Effector memory CD8-positive, alpha-beta T cell (primary cell): ENCODE measurements at places on chromosomes 5 and 9.

DNA sequence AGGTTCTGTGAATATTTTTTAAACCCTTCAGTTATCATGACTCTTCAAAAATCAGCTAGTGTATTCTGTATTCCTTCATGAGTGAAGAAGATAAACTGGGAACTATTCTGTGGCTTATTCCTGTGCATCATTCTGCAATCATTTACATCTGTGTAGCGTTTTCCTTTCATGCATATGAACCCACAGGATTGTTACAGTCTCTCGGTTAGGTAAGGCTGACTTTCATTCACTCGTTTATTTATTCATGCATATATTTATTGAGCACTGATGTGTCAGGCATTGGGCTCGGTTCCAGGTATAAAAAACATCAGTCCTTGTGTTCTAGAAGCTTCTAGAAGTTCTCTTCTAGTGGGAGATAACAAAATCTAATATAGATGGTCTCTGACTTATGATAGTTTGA, 318.4 kb downstream of the MAN2A1 start:
- H3K27me3 ChIP-seq = peaks cover 4% of the 10 kb centered on the region
- no peak overlapping the region for H3K4me3 ChIP-seq
- H3K27ac ChIP-seq = no peak overlapping the region
- no peaks in the 10 kb centered on the region for H3K36me3 ChIP-seq
- H3K4me1 ChIP-seq = no peaks in the 10 kb centered on the region

GRCh38 chr9:70390933-70391341, 23.5 kb downstream of the KLF9 start:
- H3K27ac ChIP-seq = peak overlapping the region; percentile 44
- no peaks in the 10 kb centered on the region for H3K27me3 ChIP-seq
- peaks cover 53% of the 10 kb centered on the region for H3K4me1 ChIP-seq

DNA sequence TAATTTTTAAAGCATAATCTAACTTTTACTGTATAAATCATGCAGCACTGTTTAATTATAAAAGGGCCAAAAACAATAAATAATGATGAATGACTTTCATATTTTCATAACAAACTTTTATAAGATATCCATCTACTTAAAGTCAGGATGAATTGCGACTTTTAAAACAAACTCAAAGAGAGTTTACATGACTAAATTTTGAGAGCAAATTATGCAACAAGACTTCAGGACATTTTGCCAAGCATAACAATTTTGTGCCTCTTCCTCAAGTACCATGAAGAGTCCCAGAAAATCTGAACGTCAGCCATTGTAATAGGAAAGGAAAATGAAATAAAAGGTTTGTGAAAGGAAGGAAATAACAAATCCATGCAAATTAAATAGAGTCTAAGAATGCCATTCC, 24.4 kb downstream of the ERAP1 start:
- H3K4me1 ChIP-seq = peaks cover 3% of the 10 kb centered on the region
- no peaks in the 10 kb centered on the region for H3K27me3 ChIP-seq
- peak overlapping the region; percentile 81 for H3K27ac ChIP-seq
- H3K4me3 ChIP-seq = no peak overlapping the region

- peaks cover 56% of the 10 kb centered on the region for H3K4me1 ChIP-seq
- H3K36me3 ChIP-seq = peaks cover 26% of the 10 kb centered on the region
- peak overlapping the region; percentile 96 for H3K27ac ChIP-seq
- peak; percentile 56 for DNase-seq
- H3K4me3 ChIP-seq = peak overlapping the region; percentile 97
Measured at GRCh38 chr5:169637549-169638121, 560 bp downstream of the DOCK2 start.

DNA sequence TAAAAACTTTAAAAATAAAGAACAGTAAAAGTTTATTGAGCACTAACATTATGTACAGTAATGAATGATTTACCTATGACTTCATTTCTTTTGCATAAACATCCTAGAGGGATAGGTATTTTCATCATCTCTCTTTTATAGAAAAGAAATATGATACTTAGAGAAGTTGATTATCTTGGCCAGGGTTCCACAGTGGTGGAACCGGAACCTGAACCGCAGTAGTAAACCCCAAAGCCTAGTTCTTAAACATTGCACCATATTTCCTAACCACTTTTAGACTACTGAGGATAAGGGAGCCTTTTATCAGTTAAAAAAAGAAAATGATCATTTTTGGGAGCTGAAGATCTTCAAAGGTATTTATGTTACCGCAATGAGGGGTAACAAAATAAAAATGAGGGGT, 205.7 kb upstream of the SGCD start:
- H3K27me3 ChIP-seq = peaks cover 16% of the 10 kb centered on the region
- H3K36me3 ChIP-seq = no peaks in the 10 kb centered on the region
- H3K27ac ChIP-seq = no peak overlapping the region
- no peaks in the 10 kb centered on the region for H3K4me1 ChIP-seq

DNA sequence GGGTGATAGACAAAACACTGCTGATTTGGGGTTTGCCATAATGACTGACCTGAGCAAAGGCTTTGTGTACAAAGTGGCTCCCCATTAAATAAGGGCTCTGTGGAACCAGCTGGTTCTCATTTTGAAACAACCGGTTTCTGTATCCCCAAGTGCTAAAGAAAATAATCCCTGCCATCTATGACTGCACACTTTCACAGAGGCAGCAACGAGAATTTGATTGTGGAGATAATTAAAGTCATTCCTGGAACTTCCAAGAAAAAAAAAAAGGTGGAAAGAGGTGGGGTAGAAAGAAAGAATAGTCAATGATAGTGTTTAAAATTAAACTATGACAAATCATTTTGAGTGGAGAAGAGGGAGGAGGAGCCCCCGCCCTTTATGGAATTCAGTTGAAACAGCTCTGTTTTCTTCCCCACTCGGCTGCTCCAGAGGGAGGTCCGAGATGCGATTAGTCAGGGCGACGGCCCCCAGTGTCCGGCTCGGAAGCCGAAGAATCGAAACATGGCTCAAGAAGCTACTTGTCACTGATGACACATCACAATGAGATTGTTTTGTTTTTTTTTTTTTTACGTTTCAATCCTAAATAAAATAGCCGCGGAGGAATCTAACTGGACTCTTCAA, 38.4 kb downstream of the EBF1 start:
- H3K36me3 ChIP-seq = peaks cover 3% of the 10 kb centered on the region
- no peak for DNase-seq

DNA sequence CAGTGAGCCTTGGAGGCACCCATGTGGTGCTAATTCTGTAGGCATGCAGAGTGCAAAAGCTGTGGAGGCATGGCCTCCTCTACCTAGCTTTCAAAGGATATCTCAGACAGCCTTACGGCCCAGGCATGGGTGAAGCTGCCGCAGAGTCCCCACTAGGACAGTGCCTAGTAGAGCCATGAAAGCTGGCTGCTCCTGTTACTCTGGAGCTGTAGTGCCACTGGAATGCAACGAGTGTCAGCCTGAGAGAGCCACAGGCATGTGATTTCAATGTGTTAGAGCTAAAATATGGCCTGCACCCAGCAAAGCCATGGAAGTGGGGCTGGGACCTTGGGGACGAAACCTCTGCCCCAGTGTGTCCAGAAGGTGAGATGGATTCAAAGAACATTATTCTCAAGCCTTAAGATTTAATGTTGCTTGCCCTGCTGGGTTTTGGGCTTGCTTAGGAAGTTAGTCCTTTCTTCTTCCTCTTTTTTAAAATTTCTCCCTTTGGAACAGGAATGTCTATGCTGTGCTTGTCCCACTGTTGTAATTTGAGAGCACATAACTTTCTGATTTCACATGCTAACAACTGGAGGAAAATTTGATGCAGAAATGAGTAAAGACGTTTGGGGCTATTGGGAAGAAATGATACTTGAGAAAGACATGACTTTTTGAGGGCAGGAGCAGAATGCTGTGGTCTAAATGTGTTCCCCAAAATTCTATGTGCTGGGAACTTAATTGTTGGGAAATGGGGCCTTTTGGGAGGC, 298.4 kb downstream of the PSAT1 start:
- H3K27me3 ChIP-seq = peaks cover 6% of the 10 kb centered on the region
- no peak overlapping the region for H3K27ac ChIP-seq
- H3K4me1 ChIP-seq = no peaks in the 10 kb centered on the region
- no peaks in the 10 kb centered on the region for H3K36me3 ChIP-seq
- no peak for DNase-seq

DNA sequence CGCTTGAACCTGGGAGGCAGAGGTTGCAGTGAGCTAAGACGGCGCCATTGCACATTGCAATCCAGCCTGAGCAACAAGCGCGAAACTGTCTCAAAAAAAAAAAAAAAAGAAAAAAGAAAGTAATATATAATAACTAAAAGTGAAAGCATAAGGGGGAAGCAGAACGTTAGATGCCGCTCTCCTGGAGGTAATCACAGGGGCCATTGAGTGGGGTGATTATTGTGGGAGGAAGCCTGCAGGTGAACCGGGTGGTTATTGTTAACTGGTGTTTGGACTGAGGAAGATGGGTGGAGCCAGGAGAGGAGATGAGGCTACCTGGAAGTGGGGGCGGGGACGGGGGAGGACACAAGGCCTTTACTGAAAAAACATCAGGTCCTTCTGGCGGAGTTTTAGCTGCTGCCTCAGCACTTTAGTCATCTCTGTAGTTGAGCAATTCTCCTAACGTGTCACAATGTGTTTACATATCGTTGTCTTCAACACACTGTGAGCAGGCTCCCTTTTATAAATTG, 5.3 kb upstream of the TJP2 start:
- H3K4me1 ChIP-seq = peaks cover 9% of the 10 kb centered on the region
- peak overlapping the region; percentile 79 for H3K4me3 ChIP-seq
- peaks cover 18% of the 10 kb centered on the region for H3K27me3 ChIP-seq
- peaks cover 7% of the 10 kb centered on the region for H3K36me3 ChIP-seq

DNA sequence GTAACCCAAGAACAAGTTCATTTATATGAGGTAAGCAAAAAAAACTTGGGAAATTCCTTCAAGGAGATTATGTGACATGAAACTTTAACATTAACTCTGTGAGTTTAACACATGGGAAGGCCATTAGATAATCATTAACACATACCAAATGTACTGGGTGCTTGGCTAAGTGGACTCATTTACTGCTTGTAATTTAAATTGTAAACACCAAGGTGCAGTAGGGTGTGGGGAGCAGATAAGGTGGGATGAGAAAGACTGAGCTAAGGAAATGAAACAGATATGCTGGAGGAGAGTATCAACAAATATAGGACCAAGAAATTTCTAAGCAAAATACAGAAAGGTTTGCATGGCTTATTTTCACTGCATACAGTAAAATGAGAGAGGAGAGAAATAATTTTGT, 2384.8 kb upstream of the ACO1 start:
- H3K36me3 ChIP-seq = no peaks in the 10 kb centered on the region
- DNase-seq = no peak
- H3K4me1 ChIP-seq = no peaks in the 10 kb centered on the region
- no peak overlapping the region for H3K4me3 ChIP-seq
- no peak overlapping the region for H3K27ac ChIP-seq

DNA sequence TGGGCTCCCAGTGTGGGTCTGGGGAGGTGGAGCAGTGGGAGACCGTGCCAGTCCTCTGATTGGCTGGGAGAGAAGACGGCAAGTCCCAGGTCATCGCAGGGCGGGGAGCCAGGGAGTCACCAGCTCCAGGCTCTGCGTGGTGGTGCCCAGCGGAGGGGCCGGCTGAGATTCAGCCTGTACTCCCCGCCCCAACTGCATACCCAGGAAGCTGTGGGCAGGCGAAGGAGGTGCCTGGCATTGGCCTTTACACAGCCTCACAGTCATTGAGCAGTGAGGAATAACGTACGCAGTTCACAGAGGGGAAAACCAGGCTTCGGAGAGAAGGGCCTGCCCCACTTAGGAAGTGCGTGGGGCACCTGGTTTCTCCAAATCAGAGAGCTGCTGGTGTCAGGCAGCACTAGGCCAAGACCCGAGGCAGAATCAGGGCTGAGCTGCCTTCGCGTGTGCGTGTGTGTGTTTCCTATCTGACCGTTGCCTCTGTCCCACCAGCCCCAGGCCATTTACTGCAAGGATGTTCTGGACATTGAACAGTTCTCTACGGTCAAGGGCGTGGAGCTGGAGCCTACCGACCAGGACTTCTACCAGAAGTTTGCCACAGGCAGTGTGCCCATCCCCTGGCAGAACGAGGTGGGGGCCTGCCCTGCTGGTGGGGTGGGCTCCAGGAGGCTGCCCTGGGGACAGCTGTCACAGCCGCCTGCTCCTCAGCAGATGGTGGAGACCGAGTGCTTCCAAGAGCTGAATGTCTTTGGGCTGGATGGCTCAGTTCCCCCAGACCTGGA, 6.2 kb upstream of the PRR7 start:
- H3K36me3 ChIP-seq = peaks cover 81% of the 10 kb centered on the region
- peak; percentile 52 for DNase-seq
- H3K27me3 ChIP-seq = no peaks in the 10 kb centered on the region
- H3K4me3 ChIP-seq = peak overlapping the region; percentile 54
- peaks cover 43% of the 10 kb centered on the region for H3K4me1 ChIP-seq

DNA sequence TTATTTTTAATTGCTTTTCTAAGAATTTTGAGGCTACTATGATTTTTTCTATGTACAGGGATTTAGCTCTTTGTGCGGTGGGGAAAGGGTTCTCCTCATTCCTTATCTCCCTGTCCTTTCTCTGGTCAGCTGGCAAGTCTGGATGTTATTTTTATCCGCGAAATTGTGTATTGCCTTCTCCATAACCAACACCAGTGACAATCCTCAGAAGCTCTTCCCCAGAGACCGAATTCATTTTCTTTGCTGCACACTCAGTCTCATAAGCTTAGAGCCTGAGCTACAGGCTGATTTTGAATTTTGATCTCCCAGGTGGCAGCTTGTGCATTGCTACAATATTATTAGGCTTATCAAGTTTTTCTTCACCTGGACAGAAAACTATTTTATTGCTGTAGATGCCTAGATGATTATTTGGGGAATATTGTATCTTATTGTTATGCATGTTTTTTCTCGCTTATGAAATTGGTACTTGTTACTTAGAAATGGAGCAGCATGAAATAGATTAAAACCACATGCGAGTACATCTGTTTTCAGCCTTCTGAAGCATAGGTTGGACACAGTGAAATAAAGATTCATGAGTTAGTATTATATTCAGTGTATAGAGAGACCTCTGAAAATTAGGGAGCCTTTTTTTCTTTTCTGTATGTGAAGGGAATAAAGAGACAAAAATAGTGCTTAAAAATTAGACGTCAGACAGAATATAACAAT, 27.3 kb downstream of the CPEB4 start:
- no peak for DNase-seq
- H3K4me3 ChIP-seq = no peak overlapping the region
- H3K4me1 ChIP-seq = no peaks in the 10 kb centered on the region
- H3K36me3 ChIP-seq = peaks cover 23% of the 10 kb centered on the region
- H3K27me3 ChIP-seq = no peaks in the 10 kb centered on the region

DNA sequence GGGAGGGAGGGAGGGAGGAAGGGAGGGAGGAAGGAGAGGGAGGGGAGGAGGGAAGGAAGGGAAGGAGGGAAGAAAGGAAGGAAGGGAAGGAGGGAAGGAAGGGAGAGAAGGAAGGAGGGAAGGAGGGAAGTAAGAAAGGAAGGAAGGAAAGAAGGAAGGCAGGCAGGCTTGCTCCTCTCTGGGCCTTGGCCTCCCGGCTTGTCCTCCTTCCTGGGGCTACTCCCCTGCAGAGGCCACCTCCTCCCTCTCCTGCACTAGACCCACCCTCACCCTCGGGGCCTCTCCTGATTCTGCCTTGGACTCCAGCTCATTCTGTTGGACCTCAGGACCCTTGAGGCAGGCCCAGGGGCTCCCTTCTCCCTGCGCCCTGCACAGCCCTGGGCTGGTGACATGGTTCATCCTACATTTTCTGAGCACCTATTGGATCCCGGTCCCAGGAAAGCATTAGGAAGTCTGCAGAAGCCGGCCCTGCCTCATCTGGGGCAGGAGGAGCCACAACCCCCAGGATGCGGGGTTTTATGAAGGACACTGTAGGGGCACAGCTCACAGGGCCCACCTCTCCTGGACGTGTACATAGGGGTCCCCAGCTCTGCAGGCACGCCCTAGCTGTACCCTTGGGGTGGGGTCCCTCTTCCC, 23.0 kb downstream of the LHX3 start:
- H3K4me1 ChIP-seq = no peaks in the 10 kb centered on the region
- H3K4me3 ChIP-seq = no peak overlapping the region
- H3K27ac ChIP-seq = no peak overlapping the region
- H3K36me3 ChIP-seq = peaks cover 3% of the 10 kb centered on the region
- H3K27me3 ChIP-seq = peaks cover 64% of the 10 kb centered on the region
